Activated effector memory CD4-positive, alpha-beta T cell treated with anti-CD3 and anti-CD28 coated beads, Interleukin-2, amount 50 U/mL, for 16 hours (primary cell): ENCODE measurements at places on chromosomes 7 and 10.

GRCh38 chr10:26474026-26474425 is 35.9 kb downstream of the APBB1IP start:
- DNase-seq, result no peak

GRCh38 chr10:45106236-45106856 is 105.6 kb downstream of the ZNF22 start:
- no peak for DNase-seq

DNA sequence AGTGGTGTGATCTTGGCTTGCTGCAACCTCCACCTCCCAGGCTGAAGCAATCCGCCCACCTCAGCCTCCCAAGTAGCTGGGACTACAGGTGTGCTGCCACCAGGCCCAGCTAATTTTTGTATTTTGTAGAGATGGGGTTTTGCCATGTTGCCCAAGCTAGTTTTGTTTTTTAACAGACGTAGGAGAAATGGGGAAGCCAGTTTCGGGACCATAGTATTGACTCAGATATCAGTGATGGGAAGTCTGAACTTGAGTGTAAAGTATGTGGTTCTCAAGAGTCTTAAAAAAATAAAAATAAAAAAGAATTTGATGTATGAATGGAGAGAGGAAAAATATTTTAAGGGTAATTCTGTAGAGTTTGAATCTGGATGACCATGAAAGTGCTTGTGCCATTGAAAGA is 34.2 kb downstream of the SP4 start:
- DNase-seq, result no peak

GRCh38 chr10:9926881-9927280 is 1090.8 kb upstream of the CELF2 start:
- DNase-seq, result no peak

GRCh38 chr7:91397096-91397495 is 132.9 kb downstream of the FZD1 start:
- no peak for DNase-seq

- DNase-seq, result no peak
Measured at GRCh38 chr10:62008946-62009345, 107.4 kb downstream of the ARID5B start.

DNA sequence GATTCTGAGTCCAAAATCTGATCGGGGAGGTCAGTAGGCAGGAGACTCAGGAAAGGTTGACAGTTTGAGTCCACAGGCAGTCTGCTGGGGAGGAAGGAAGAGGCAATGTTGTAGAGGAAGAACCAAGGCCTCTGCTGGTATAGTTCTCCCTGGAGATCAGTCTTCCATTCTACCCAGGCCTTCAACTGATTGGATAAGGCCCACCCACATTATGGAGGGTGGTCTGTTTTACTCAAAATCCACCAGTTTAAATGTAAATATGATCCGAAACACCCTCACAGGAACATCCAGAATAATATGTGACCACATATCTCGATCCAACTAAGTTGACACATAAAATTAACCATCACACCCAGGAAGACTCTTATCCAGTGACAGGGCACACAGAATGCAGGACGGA is 425.3 kb upstream of the ZMIZ1 start:
- no peak for DNase-seq

GRCh38 chr10:118495499-118495898 is 99.9 kb downstream of the PRLHR start:
- no peak for DNase-seq

- DNase-seq, result no peak
Measured at GRCh38 chr10:59373071-59373470, 10.7 kb upstream of the FAM13C start.

GRCh38 chr7:55325371-55325792 is 39.8 kb upstream of the LANCL2 start:
- DNase-seq, result no peak

DNA sequence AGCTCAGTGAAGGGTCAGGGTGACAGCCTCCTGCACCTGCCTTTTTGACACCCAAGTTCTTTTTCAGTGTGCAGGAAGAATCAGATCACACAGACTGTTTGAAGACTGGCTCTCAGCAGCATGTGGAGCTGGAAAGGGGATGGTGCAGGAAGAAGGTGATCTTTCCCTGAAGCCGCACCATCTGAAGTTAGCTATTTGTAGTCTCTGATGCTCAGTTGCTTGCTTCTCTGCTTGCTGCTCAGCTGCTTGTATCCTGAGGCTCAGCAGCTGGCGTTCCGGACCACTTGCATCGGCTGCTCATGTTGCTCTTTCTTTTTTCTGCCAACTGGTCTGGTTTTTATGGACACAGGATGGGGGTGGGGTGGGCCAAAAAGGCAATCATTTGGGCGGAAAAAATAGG is 15.8 kb upstream of the DNMBP start:
- DNase-seq, result no peak

DNA sequence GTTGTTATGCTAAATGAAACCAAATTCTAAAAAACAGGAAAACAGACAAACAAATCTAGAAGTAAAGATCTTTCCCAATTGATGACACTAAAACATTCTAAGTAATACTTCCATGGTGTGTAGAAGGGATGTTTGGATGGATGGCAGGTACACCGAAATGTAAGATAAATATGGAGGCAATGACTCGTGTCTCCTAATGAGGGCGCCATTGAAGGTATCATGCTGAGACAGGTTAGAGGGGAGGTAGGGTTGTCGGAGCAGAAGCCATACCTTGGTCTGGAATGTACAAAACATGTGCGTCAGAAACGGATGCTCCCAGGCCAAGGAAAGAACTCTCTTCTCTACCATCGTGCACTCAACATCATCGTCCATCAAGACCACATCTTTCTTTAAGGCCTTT is 101.4 kb downstream of the PRKCQ start:
- DNase-seq, result no peak

DNA sequence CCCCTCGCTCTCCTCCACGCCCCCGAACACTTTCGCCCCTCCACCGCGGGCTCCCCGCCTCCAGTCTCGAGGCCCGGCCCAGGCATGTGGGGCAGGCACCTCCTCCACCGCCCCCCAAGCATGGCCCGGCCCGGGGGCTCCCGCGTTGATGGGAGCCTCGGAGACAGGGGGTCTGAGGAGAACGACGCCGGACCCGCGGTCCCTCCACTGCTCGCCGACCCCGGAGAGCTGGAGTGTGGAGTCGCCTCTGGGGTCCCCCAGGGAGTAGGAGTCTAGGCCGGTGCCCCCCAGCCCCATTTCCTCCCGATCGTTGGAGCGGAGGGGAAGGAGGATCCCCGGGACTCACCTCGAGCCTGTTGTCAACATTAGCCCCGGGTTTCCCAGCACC is 206 bp downstream of the UPF2 start:
- peak; percentile 85 for DNase-seq

DNA sequence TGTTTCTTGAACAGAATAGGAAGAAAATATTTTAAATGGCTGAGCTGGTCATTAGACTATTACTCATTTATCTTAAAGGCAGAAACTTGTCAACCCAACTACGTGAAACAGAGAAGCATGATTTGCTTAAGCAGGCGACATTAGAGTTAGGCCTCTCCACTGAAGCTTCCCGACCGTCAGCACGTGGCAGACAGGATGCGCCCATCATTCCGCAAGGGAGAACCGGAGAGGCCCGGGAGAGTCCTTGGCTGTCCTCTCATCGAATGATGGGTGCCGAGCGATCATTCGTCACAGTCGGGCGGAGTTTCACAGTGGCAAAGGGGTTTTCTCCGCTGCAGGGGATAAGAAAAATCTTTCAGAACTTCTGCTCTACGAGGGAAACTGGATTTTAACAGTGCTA is 11.8 kb downstream of the BRI3 start:
- no peak for DNase-seq
